ENCODE measurements at places on chromosomes 2 and 18.

GRCh38 chr18:44889111-44889510 lies 208.4 kb downstream of the SETBP1 start:
- no peak for DNase-seq

DNA sequence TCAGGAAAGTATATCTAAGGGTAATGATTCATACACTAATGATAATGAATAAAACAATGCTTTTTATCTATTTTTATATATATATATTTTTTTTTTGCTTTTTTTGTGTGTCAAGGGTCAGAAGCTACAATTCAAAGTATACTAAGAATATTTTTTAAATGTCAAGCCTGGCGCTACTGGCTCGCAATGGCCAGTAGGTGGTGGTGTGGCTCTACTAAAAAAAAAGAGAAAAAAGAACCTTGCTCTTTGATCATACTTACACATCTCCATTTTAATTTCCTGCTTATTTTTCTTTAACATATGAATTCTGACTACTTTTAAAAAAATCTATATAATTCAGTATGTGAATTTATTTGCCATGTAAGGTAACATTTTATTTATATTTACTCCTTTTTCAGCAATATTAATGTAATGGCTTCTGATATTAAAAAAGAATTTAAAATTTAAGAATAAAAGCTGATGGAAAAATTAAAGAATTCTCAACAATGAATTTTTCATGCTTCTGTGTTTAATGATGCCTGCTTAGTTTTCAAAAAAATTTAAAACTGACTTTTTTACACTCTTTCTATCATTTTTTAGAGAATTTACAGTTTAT lies 232.9 kb downstream of the GULP1 start:
- DNase-seq: no peak

DNA sequence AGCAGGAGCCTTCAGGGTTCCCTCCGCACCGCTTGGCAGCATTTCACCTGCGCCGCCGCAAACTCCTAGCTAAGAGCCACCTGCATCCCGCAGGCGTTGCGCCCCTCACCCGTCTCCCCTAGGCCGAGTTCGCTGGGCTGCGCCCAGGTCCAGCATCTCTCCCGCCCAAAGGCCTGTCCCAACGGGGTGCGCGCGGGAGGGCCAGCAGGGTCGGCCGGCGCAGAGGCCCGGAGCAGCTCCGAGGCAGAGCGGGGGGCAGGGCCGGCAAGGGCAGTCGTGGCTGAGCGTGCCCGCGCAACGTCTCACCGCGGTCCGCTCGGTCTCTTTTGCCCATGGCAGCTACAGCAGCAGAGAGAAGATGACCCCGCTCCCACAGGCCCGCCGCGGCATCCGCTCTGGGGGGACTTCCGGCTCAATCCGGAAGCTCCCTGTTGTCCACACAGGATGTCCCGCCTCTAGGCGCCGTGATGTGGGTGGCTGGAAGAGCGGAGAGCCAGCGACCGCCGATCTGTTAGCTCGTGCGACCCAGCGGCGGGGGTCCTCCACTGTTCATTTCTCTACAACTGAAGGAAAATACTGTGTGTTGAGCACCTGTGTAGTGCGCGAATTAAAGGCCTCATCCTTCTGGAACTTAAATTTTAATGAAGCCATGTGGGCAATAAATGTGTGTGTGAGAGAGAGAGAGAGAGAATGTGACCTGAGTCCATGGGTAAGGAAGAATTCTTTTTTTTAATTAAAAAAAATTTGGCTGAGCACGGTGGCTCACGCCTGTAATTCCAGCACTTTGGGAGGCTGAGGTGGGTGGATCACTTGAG lies at the start of gene ERCC3:
Gene ERCC3, minus strand, starts transcription at position 397 of the 815 bp plus-strand sequence. Its CDS starts 63 bp downstream, at position 334.
- DNase-seq: peak; percentile 90

GRCh38 chr2:195779491-195779890 lies 122.5 kb downstream of the SLC39A10 start:
- DNase-seq: no peak

GRCh38 chr2:1593371-1594122 lies 150.8 kb downstream of the PXDN start:
- peak; percentile 76 for DNase-seq

GRCh38 chr18:68448736-68449135 lies 266.2 kb downstream of the TMX3 start:
- no peak for DNase-seq

- DNase-seq: no peak
Measured at GRCh38 chr2:189304360-189304759, 124.8 kb upstream of the COL5A2 start.

GRCh38 chr2:219272995-219273394 lies 6.2 kb upstream of the DNAJB2 start:
- no peak for DNase-seq

DNA sequence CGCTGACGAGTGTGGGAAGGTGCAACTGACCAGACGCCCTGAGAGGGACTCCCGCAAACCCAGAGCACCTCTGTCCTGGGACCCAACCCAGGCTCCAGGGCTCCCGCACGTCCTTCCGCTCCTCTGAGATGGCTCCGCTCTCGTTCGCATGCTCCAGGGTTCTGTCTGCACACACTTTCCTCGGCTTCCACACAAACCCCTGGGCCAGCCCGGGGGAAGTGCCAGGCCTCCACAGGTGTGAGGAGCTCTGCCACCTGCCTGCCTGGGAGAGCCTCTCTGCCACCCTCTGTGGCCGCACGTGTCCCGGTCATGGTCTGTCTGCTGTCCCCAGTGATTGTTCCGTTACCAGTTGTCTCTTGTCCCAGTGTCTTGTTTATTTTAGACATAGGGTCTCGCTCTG lies 222.9 kb downstream of the HDAC4 start:
- peak; percentile 43 for DNase-seq

DNA sequence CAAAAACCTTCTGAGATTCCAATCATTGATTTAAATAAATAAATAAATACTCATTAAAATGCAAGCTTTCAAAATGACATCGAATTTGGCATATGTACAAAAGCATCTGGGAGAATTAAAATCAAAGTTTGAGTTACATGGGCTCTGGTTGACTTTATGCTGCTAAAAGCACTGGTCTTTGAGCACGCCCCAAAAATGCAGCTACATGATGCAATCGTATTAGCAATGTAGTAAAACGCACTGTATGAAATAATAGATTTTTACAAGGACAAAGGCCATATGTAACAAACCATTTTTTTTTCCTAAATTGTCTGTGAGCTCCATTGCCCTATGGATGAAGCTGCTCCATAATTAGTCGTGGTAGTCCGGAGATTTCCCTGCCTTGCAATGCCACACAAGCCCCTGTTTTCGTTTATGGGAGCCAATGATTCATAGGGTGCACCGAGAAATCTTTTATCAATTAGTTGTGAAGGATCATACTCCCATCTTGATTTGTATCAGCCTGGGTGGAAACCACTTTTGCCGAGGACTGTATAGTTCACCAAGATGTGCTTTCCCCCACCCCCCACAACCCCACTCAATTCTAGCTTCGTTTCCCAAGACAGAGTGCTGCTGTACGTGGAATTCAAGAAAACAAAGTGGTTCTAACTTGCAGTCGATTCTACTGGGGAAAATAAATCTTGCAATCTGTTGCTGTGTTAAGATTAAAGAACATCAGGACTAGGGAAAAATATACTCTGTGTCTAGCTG lies 268.4 kb downstream of the IRS1 start:
- no peak for DNase-seq

DNA sequence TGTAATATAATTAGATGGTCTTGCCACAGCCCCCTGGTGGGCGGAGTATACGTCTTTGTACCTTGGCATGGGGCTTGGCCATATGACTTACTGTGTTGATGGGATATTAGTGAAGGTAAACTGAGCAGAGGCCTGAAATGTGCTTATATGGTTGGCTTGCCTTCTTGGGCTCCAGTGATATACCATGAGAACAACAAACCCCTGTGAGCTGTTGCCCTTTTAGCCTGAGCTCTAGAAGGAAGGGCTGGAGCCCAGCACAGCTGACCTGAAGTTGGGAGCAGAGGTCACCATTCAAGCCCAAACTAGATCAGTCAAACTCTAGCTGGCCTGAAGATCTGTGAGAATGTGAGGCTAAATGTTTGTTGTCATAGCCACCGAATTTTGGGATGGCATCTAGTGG lies 75.2 kb upstream of the CD302 start:
- DNase-seq: no peak

DNA sequence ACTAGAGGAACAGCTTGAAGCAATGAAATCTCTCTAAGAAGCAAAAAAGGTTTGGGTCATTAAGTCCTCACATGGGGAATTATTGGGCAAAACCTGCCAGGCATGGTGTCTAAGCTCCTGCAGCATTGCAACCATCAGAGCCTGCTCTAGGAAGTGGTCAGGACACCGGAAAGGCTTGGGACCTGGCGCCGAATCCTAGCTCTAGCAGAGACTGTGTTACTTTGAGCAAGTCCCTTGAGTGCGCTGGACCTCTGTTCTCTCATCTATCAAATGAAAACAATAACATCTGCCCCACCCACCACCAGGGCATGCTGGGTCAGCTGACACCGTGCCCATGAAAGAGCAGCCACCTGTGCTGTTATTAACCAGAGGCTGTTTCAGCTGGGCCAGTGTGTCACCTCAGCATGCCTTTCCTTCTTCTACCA lies 6.3 kb downstream of the TMEM127 start:
- no peak for DNase-seq

- DNase-seq: peak; percentile 31
Measured at GRCh38 chr2:127560201-127560930, 24.9 kb downstream of the MYO7B start.

- no peak for DNase-seq
Measured at GRCh38 chr18:43012951-43013350, 102.5 kb downstream of the RIT2 start.

GRCh38 chr2:204680576-204680975 lies 135.3 kb downstream of the PARD3B start:
- no peak for DNase-seq

- no peak for DNase-seq
Measured at GRCh38 chr2:162166174-162166573, 14.1 kb upstream of the GCG start.

GRCh38 chr2:237475704-237476141 lies 11.3 kb upstream of the MLPH start:
- no peak for DNase-seq

GRCh38 chr2:12720754-12721378 lies 4.1 kb downstream of the TRIB2 start:
- DNase-seq: no peak

- DNase-seq: no peak
Measured at GRCh38 chr2:98155716-98156115, 68.7 kb downstream of the VWA3B start.

GRCh38 chr2:148887350-148888002 lies 12.4 kb downstream of the KIF5C start:
- DNase-seq: no peak

DNA sequence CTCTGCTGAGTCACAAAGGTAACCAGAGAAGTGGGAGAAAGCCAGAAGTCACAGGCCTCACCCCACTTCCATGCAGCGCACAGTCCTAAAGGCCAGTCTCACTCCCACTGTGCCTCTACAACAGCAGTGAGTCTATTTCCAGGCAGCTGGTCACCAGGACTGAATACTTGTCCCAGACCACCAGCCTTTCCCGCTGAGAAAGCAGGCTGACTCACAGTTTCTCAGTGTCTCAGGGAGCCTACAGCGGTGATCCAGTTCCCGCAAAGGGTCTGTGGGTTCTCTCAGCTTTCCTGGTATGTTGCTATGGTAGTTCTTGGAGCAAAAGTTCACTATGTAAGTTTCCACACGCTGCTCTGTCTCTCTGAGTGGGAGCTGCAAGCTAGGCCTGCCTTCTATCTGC lies 622.5 kb downstream of the RNF144A start:
- no peak for DNase-seq

Measured in cardiac septum (tissue), 1 donor.